Natural killer cell treated with Interleukin-12 subunit alpha and Interleukin-12 subunit beta and Interleukin-15 and Interleukin-18, amount 100 ng/mL, for 72 hours (primary cell): ENCODE measurements at places on chromosomes 7 and 10. TPM values are rescaled to one million over a fixed set of nuclear protein-coding genes. Genes with fewer than 3 reads are reported as not detected.

GRCh38 chr10:48369501-48369900, 63.0 kb downstream of the MAPK8 start:
- H3K36me3 ChIP-seq = no peaks in the 10 kb centered on the region
- H3K4me3 ChIP-seq = no peak overlapping the region

- no peak for DNase-seq
- no peak overlapping the region for H3K27ac ChIP-seq
- H3K27me3 ChIP-seq = peaks cover 12% of the 10 kb centered on the region
These were observed 53.5 kb downstream of the DNAJB9 start for GRCh38 chr7:108623220-108623619.

- peaks cover 12% of the 10 kb centered on the region for H3K4me1 ChIP-seq
- DNase-seq = no peak
- no peaks in the 10 kb centered on the region for H3K27me3 ChIP-seq
These were observed 36.6 kb upstream of the ZNRF2 start for GRCh38 chr7:30247541-30248401.

- DNase-seq = no peak
- H3K36me3 ChIP-seq = no peaks in the 10 kb centered on the region
- H3K27me3 ChIP-seq = no peaks in the 10 kb centered on the region
- H3K27ac ChIP-seq = peak overlapping the region; percentile 58
These were observed 168.0 kb downstream of the ARHGAP12 start for GRCh38 chr10:31760674-31761081.

GRCh38 chr7:116673457-116673865, 1.5 kb downstream of the MET start:
- H3K36me3 ChIP-seq = no peaks in the 10 kb centered on the region
- H3K4me3 ChIP-seq = peak overlapping the region; percentile 14
- H3K27me3 ChIP-seq = peaks cover 71% of the 10 kb centered on the region
- H3K4me1 ChIP-seq = peaks cover 7% of the 10 kb centered on the region

- no peaks in the 10 kb centered on the region for H3K27me3 ChIP-seq
- H3K4me1 ChIP-seq = peaks cover 74% of the 10 kb centered on the region
- H3K4me3 ChIP-seq = no peak overlapping the region
- H3K36me3 ChIP-seq = peaks cover 8% of the 10 kb centered on the region
These were observed 67.6 kb downstream of the FAM53B start for GRCh38 chr10:124676416-124677062.

GRCh38 chr10:123203393-123204126, 49.4 kb downstream of the BUB3 start:
- H3K4me1 ChIP-seq = peaks cover 13% of the 10 kb centered on the region
- no peaks in the 10 kb centered on the region for H3K27me3 ChIP-seq
- no peak overlapping the region for H3K4me3 ChIP-seq
- DNase-seq = no peak
- H3K27ac ChIP-seq = no peak overlapping the region

The NODAL gene
- total RNA-seq = not detected
